DMS153 (cell line): ENCODE measurements at places on chromosomes 7 and 10.
A peak's percentile ranks its signal among the peaks of the same experiment; 100 is the strongest.

GRCh38 chr10:34732926-34733325, 82.2 kb downstream of the PARD3 start:
- no peak for DNase-seq

DNA sequence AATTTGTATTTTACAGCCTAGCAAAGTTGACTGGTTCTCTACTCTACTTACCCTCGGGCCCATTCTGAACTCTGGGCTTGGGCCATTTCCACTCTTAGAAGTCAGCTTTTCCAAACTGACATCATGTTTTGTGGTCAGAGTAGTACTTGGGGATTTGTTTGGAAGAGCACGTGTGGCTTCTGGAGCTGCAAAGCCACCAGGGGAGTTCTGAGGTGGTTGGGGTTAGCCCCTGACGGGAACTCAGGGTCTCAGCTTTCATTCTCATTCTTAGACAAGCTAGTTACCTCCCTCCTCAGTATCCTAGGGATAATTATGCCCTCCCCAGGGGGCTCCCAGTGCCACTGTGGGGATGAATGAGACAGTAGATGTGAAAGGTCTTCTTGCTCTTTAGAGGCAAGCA, 647.7 kb upstream of the GALNT17 start:
- DNase-seq, result no peak

DNA sequence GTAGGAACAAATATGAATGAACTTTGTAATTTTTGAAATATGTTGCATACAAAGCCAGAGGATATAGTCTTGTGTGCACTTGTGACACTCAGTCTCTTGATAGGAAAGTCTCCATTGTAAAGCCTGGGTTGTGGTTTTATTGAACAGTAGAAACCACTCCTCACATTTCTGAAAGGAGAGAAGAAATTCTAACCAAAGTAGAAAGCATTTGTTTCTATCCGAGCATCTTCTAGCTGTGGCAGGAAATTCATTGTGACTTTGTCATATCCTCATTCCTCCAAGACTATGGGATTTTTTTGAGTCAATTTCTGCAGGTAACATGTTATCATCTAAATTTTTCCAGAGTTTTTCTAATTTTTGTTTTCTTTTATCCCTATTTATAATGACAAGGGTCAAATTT, 55.5 kb upstream of the NCF1 start:
- no peak for DNase-seq

- no peak for DNase-seq
These were observed 43.9 kb upstream of the PDCD4 start for GRCh38 chr10:110827875-110828274.

DNA sequence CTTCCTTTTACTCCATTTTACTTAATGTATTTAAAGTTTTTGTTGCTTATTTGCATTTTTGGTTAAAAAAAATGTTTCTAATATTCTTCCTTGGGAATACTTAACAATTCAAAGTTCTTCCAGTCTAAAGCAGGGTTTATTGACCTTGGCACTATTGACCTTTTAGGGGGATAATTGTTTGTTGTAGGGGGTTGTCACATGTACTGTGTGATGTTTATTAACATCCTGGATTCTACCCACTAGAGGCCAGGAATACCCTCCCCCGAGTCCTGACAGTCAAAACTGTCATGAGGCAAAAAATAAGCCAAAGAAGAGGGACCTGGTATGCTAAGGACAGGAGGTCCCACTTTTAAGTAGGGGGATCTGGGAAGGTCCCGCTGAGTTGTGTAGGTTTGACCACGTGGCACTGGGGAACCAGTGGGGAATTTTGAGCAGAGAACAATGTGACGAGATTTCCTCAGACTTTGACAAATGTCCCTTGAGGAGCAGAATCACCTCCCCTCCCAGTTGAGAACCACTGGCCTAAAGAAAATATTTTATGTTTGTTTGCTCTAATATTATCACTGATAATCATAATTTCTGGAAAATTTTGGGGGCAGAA, 178.3 kb upstream of the PRR15 start:
- DNase-seq, result no peak

- DNase-seq, result no peak
These were observed 13.3 kb upstream of the TSGA13 start for GRCh38 chr7:130699686-130700085.

DNA sequence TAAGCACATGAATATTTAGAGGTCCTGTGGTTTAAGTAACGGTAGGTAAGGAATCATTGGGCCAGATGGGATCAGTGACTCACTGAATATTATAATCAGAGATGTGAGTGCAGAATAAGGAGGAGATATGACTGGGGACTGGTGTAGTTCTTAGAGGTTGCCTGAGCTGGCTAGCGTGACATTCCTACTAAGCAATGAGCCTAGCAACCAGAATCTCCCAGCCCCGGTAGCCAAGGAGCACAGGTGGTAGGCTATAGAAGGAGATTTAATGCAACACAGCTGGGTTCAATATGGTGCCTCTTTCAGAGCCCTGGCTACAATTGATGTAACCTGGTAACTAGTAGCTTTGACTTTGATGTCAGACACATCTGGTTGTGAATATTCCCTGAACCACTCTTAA, 641.6 kb downstream of the AUTS2 start:
- DNase-seq, result no peak

GRCh38 chr7:151714201-151714600, 162.7 kb downstream of the PRKAG2 start:
- DNase-seq, result no peak

GRCh38 chr7:37920305-37920848, at the start of gene EPDR1:
TSS of gene EPDR1 (plus strand) at chr7:37920640. CDS start at chr7:37920940, 300 bp downstream.
- peak; percentile 84 for DNase-seq

- DNase-seq, result no peak
These were observed 109.0 kb upstream of the SP4 start for GRCh38 chr7:21318916-21319270.

DNA sequence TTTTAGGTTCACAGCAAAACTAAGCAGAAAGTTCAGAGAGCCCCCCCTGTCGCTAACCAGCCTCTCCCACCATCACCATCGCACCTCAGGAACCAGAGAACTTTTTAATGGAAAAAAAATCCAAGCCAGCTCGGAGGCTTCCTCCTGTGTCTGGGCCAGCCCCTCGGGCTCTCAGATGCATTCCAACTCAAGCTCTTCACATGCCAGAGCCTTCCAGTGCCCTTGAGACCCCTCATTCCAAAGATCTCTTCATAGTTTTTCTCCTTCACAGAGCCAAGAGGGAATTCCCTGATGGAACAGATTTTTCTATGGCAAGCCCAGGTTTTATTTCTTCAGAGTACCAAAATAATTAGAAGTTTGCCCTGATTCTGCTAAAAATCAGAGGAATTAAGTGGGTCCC, 153.4 kb upstream of the LANCL2 start:
- no peak for DNase-seq
